Adrenal gland (tissue), 19 donors: ENCODE measurements at places on chromosomes 13 and 19. TPM values are rescaled to one million over a fixed set of nuclear protein-coding genes. Genes with fewer than 3 reads are reported as not detected.

- DNase-seq = no peak
Observed at GRCh38 chr19:56601375-56601774, 6.3 kb downstream of the ZNF71 start.

- no peak for DNase-seq
Observed at GRCh38 chr13:42270857-42271215, 1.1 kb upstream of the AKAP11 start.

The PLK5 gene
- total RNA-seq = 0.15 TPM

The ACER1 gene
- total RNA-seq = not detected
